ENCODE measurements at places on chromosomes 12 and 14.
A peak's percentile ranks its signal among the peaks of the same experiment; 100 is the strongest.

- no peaks in the 10 kb centered on the region for H3K27me3 ChIP-seq
- no peak overlapping the region for H3K4me3 ChIP-seq
- no peak overlapping the region for H3K27ac ChIP-seq
- no peaks in the 10 kb centered on the region for H3K4me1 ChIP-seq
- H3K36me3 ChIP-seq = no peaks in the 10 kb centered on the region
These were observed 40.9 kb upstream of the RERGL start for GRCh38 chr12:18130851-18131250.

- H3K27ac ChIP-seq = no peak overlapping the region
- H3K4me3 ChIP-seq = no peak overlapping the region
- H3K4me1 ChIP-seq = no peaks in the 10 kb centered on the region
- H3K27me3 ChIP-seq = no peaks in the 10 kb centered on the region
These were observed 392.0 kb downstream of the BTG1 start for GRCh38 chr12:91753649-91754048.

GRCh38 chr12:19912991-19913390 is 455.3 kb upstream of the PDE3A start:
- peaks cover 20% of the 10 kb centered on the region for H3K27me3 ChIP-seq
- H3K4me3 ChIP-seq = no peak overlapping the region
- no peaks in the 10 kb centered on the region for H3K4me1 ChIP-seq
- DNase-seq = no peak
- no peaks in the 10 kb centered on the region for H3K36me3 ChIP-seq

DNA sequence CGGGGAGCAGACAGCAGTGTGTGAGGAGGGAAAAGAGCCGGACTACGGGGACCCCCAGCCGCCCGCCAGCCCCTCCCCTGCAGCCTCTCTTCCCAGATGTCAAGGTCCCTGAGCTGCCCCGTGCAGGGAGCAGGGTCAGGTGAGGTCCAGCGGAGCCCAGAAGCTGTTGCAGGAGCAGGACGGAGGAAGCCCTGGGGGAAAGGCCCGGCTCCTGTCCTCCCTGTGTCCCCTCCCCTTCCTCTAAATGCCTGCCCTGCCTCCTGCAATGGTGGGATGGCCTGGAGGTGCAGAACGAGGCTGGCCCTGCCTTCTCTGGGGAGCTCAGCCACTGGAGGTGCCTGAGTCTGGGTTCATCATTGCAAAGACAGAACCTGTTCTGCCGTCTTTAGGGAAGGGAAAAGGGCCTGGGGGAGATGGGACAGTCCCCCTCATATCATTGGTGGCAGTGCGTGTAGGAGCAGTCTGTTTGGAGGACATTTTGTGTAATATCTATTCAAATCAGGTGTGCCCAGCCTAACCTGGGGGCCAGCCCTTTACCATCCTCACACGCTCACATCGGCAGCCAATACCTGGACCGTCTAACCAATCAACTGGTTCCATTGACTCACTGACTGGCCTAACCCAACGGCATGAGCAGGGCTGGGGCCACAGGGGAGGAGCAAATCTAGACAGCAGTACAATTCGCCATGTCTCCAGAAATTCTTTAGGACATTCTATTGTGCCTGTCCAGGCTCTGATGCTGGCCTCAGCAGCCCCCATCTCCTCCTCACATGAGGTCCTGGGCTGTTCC is 364.1 kb upstream of the SFSWAP start:
- no peaks in the 10 kb centered on the region for H3K36me3 ChIP-seq
- H3K4me1 ChIP-seq = no peaks in the 10 kb centered on the region
- peaks cover 18% of the 10 kb centered on the region for H3K27me3 ChIP-seq
- H3K27ac ChIP-seq = no peak overlapping the region

DNA sequence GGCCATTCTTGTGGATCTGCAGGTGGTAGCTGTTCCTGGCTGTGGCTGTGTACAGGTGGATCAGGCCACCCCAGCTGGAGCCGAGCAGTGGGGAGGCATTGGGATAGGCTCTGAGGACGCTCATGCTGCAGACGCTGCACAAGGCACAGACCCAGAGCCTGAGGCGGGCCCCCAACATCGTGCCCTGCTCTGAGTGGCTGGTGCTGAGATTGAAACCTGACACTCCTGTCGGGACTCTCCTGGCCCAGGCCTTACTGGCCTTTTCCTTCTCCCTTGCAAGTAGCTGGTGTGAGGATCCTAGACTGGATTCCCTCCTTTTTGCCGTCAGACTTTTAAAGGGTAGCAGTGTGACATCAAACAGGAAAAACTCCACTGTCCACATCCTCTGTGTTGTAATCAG is at the start of gene FGF23:
Gene FGF23 (minus strand): TSS at position 308 of the 400 bp plus-strand sequence. CDS start 130 bp downstream, at position 178.
- no peaks in the 10 kb centered on the region for H3K4me1 ChIP-seq
- H3K27me3 ChIP-seq = peaks cover 75% of the 10 kb centered on the region
- no peaks in the 10 kb centered on the region for H3K36me3 ChIP-seq
- DNase-seq = no peak
- H3K27ac ChIP-seq = no peak within 1 kb of the TSS
- H3K4me3 ChIP-seq = no peak within 1 kb of the TSS

GRCh38 chr14:93832081-93832480 is 43.8 kb upstream of the PRIMA1 start:
- H3K36me3 ChIP-seq = no peaks in the 10 kb centered on the region
- no peak overlapping the region for H3K27ac ChIP-seq

DNA sequence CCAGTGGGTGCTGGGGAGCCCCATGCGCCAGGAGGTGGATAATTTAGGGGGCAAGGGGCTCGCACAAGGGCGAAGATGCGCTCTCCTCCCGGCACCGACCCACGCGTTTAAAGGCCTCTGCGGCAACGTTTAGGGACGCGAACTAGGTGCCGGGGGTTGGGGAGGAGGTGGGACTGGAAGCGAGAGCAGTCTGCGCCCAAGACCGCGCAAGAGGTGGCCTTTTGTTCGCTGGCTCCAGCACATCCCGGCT is 1.3 kb downstream of the SLC38A1 start:
- H3K4me1 ChIP-seq = peaks cover 11% of the 10 kb centered on the region
- H3K4me3 ChIP-seq = no peak overlapping the region
- H3K27me3 ChIP-seq = no peaks in the 10 kb centered on the region
- DNase-seq = peak; percentile 17
- peaks cover 11% of the 10 kb centered on the region for H3K36me3 ChIP-seq
- no peak overlapping the region for H3K27ac ChIP-seq

GRCh38 chr12:10528174-10528953 is 22.7 kb downstream of the EIF2S3B start:
- no peaks in the 10 kb centered on the region for H3K27me3 ChIP-seq
- no peak for DNase-seq
- no peak overlapping the region for H3K27ac ChIP-seq

DNA sequence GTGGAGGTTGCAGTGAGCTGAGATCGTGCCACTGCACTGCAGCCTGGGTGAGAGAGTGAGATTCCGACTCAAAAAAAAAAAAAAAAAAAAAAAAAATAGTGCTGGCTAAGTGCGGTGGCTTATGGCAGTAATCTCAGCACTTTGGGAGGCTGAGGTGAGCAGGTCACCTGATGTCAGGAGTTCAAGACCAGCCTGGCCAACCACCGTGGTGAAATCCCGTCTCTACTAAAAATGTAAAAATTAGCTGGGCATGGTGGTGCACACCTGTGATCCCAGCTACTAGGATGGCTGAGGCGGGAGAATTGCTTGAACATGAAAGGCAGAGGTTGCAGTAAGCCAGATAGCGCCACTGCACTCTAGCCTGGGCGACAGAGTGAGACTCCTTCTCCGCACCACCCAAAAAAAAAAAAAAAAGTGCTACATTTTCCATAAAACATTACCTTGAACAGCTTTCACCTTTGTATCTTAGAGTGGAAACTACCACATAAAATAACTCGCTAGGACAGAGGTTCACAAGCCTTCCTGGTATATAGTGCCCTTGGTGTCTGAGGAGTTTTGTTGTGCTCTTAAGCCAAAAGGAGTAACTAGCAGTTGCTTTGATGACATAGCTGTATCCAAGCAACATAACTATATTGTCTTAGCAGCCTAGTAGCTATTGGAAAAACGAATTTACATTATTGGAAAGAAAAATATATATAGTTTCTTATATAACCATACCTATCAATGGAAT is 11.1 kb downstream of the PTGES3 start:
- H3K4me1 ChIP-seq = peaks cover 54% of the 10 kb centered on the region
- no peak for DNase-seq
- H3K36me3 ChIP-seq = peaks cover 54% of the 10 kb centered on the region
- no peak overlapping the region for H3K4me3 ChIP-seq

- peaks cover 47% of the 10 kb centered on the region for H3K4me1 ChIP-seq
- no peak overlapping the region for H3K4me3 ChIP-seq
- H3K36me3 ChIP-seq = peaks cover 50% of the 10 kb centered on the region
These were observed 10.0 kb downstream of the SEL1L start for GRCh38 chr14:81523616-81524015.

DNA sequence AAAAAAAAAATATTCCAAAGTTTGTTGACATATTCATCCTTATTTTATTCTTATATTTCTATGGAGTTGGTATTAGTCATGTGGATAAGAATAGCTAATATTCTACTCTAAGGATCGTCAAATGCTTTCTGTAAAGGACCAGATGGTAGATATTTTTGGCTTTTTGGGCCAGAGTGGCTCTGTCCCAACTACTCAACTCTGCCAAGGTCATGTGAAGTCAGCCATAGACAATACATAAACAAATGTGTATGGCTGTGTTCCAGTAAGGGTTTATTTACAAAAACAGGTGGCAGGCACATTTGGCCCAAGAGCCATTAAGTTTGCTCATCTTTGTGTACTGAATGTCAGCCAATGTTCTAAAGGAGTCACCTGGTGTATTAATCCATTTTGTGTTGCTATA is 131.8 kb downstream of the TBX5 start:
- DNase-seq = no peak
- no peaks in the 10 kb centered on the region for H3K4me1 ChIP-seq
- no peak overlapping the region for H3K27ac ChIP-seq
- no peak overlapping the region for H3K4me3 ChIP-seq
- no peaks in the 10 kb centered on the region for H3K36me3 ChIP-seq

DNA sequence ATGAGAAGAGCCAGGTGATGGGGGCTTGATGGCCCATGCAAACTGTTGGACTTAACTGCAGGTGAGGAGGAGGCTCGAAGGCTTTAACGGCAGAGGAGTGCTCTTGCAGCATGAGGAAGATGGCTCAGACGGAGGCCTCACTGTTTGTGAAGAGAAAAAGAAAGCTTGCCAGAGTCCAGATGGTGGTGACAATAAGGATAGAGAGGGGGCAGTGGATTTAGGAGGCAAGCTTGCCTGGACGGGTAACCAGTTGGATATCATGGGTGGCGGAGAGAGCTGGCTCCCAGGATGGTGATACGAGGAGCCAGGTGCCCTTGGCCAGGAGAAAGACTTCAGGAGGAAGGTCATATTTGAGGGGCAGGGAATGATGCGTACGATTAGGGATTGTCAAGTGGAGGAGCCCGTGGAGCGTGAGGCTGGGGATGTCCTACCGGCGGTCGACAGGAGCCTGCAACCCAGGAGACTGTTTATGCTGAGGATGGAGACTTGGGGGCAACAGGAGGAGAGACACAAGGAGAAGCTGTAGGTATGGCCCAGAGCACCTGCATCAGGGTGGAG is 71.8 kb downstream of the CACNA1C start:
- H3K27me3 ChIP-seq = peaks cover 26% of the 10 kb centered on the region
- H3K36me3 ChIP-seq = peaks cover 3% of the 10 kb centered on the region

- peak overlapping the region; percentile 46 for H3K4me3 ChIP-seq
- H3K27ac ChIP-seq = peak overlapping the region; percentile 83
- DNase-seq = peak; percentile 39
- peaks cover 8% of the 10 kb centered on the region for H3K27me3 ChIP-seq
These were observed 67.6 kb downstream of the NOC4L start for GRCh38 chr12:132211816-132212215.

- no peaks in the 10 kb centered on the region for H3K36me3 ChIP-seq
- H3K4me1 ChIP-seq = peaks cover 58% of the 10 kb centered on the region
- DNase-seq = no peak
- peak overlapping the region; percentile 26 for H3K4me3 ChIP-seq
These were observed 224.5 kb downstream of the BCL11B start for GRCh38 chr14:99047441-99048031.

DNA sequence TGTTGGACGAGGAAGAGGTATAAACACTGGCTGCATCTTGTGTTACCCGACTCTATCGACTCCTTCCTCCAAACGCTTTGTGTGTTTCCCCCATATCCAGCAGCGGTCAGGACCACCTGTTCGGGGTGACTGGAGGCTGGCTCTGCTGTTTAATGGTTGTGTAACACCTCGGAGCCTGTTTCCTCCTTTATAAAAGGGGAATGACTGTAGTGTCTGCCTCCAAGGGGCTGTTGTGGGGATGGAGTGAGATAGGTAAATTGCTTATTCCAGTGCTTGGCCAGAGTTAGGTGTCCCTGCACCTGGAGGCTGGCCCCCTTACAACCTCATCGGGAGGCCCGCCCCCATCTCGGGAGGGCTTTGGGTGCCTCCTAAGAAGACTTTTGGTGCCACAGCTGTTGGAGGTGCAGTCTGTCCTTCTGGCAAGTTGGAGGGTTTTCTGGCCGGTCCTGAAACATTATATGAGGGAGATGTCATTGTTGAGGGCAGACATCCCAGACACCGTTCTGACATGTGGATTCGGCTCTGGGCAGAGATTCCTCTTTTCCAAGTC is 1.1 kb downstream of the MLXIP start:
- no peak for DNase-seq
- peaks cover 15% of the 10 kb centered on the region for H3K36me3 ChIP-seq

DNA sequence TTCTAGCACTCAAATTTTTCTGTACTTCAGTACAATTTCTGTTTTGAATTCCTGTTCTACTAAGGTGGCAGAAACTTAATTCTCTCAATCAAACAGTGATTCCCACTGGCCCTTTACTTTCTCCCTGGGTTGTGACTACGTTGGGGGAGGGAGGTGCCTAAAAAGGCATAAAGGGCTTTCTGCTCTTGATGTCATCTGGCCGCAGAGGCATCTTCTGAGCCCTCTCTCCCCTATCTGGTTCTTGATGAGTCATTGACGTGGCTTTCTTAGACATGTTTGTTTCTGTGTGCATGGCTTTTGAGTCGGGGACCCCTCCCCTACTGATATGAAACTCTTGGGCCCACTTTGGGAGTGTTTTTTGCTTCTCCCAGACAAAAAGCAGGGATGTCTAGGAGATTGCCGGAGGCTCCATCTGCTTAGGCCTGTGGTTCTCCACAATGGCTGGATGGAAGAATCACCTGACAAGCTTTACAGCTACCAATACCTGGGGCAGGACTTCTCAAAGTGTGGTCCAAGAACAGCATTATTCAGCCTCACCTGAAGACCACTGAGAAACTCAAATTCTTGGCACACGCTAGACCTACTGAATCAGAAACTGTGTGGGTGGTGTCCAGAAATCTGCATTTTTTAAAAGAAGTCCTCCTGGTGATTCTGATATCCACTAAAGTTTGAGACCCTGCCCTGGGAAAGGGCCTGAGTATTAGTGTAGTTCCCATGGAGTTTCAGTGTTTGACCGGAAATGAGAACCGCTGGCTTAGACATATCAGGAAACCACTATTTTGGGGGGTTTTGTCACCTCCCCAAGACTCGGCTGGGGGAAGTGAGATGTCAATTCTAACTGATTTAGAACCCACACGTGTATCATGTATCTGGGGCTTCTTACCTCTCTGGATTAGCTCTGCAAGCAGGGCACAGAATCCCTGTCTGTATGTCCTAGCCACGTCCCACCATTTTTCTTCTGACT is 395.7 kb upstream of the PDE3A start:
- H3K27ac ChIP-seq = no peak overlapping the region
- H3K4me3 ChIP-seq = no peak overlapping the region
- peaks cover 7% of the 10 kb centered on the region for H3K27me3 ChIP-seq
- H3K36me3 ChIP-seq = no peaks in the 10 kb centered on the region
- no peak for DNase-seq

Data from central memory CD8-positive, alpha-beta T cell (primary cell).